ENCODE measurements at places on chromosomes 16 and 17.

- DNase-seq = peak; percentile 52
Measured at GRCh38 chr16:4344983-4345835, 5.9 kb downstream of the PAM16 start.

GRCh38 chr17:50101346-50102163 is 6.4 kb downstream of the PDK2 start:
- DNase-seq = no peak

- no peak for DNase-seq
Measured at GRCh38 chr17:63647936-63648335, 25.7 kb downstream of the MAP3K3 start.

- DNase-seq = peak; percentile 89
Measured at GRCh38 chr17:80030730-80031410, 4.8 kb downstream of the TBC1D16 start.

- no peak for DNase-seq
Measured at GRCh38 chr17:27555339-27555738, 75.6 kb upstream of the LGALS9 start.

- peak; percentile 94 for DNase-seq
Measured at GRCh38 chr16:2429034-2429770, at the start of gene CCNF. CCNF (plus strand) TSS chr16:2429447; CDS start chr16:2429482, 35 bp downstream.

DNA sequence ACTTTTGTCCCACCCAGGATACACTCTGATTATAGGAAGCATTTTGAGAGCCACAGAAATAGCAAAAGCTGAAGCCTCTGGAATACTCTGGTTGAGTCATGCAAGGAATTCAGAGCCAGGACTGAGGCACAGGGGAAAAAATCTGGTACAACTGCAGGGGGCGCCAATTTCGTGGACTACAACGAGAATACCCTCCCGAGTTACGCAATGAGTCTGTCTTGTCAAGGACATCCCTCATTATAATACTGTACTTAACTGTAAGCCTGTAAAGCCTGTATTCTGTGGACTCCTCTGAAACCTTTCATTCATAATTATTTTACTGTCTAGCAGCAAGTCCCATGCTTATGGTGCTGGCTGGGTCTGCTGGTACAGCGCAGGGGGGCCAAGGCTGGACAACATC is 7.8 kb downstream of the HOXB1 start:
- DNase-seq = no peak
